ENCODE measurements at places on chromosomes 3 and 15.

DNA sequence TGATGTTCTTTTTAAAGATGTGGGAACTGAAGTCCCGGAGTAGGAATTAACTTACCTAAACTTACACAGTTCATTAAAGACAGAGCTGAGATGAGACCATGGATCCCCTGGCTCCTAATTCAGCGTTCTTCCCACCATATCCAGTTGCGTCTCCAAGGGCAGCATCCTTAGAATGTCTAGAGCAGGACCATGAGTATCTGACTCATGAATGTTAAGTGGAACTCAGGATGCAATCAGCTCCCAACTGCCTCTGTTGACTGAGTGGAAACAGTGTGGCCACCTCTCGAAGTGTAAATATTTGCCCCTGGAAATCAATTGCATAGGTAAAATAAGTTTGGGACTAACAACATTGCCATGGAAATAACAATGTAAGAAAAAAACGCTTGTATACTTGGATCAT lies 2.5 kb downstream of the SNTN start:
- peak; percentile 50 for DNase-seq

- DNase-seq: no peak
Measured at GRCh38 chr3:46092702-46093080, 65.4 kb upstream of the XCR1 start.

DNA sequence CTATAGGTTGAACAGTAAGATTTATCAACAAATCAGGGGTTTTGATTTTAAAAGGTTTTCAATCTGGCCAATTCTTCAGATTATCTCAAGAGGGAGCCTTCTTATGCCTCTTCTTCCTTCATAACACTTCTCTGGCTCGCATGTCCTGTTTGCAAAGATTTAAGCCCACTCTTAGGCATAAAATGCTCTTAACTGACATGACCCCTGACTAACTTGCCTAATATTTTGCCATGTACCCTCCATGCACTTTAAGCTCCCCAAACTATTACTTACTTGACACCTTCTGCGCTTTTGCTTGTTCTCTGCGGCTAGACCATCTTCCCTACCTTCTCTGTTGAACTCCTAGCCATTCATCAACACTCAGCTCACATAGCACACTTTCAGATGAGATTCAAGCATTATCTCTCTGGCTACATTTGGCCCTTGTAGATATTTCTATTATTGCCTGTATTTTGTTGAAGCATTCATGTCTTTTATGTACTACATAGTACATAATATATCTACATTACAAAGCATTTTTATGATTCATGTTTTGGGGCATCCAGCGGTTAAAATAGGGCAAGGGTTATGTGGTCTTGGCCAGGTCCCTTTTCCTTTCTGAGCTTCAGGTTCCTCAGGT lies 1.0 kb upstream of the ARIH1 start:
- DNase-seq: peak; percentile 33

- peak; percentile 97 for DNase-seq
Measured at GRCh38 chr3:153221748-153222162, 59.7 kb downstream of the RAP2B start.

DNA sequence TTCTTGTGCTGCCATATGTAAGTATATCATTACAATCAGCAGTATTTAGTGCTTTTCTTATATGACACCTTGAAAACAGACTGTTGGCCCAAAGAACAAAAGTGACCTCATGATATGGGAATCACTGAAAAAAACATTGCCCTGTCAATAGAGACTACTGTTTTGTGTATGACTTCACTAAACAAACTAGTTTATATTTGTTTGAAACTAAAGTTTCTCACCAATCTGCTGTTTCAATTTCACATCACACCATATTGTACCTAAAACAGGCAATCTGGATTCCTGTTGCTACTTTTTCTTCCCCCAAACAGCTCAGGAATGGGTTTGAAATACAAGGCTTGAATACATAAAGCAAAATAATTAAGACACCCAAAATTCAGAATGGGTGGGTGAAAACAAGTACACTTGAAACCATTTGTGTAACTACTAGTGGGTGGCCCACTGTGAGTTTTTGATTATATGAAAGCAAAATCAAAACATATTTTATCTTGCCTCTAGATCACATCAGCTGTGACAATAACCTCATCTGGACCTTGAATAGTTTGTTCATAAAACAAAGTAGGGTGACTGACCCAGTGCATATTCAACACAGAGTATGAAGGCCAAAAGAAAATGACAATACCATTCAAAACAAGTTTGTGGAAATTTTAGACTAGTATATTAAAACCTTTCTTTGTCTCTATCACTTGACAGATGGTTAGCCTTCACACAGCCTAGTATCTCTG lies 5.9 kb downstream of the ZBTB20 start:
- DNase-seq: no peak

DNA sequence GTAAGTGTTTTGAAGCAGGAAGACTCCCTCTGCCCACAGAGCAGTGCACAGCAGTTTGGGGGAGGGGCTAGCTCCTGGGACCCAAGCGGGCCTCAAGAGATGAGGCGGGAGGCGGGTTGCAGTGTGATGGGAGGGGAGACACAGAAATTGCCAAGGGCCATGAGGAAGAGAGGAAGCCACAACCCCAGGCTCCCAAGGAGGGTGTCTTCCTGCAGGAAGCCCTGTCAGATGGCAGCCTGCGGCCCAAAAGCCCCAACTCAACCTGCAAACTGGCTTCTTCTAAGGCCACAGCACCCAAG lies 7.3 kb upstream of the ISLR2 start:
- no peak for DNase-seq

GRCh38 chr3:48918388-48919214 lies at the start of gene ARIH2:
Gene ARIH2 (plus strand): TSS chr3:48918842. CDS start chr3:48927559, 8,717 bp downstream.
- peak; percentile 92 for DNase-seq

DNA sequence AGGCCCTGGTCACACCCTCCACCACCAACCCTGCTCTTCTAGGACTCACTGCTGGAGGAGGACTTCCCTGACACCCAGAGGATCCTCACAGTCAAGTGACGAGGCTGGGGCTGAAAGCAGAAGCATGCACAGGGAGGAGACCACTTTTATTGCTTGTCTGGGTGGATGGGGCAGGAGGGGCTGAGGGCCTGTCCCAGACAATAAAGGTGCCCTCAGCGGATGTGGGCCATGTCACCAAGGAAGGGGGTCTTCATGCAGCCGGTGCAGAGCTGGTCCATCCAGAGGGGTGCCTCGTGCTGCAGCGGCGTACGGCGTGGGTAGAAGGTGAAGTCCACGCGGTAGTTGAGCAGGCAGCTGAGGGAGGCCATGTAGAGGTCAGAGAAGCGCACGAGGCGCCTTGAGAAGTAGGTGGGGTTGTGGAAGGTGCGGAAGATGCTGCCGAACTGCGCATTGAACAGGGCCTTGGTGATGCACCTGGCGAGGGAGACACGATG lies 9.4 kb downstream of the NT5DC2 start:
- no peak for DNase-seq

GRCh38 chr3:193842832-193843473 lies 249.9 kb downstream of the OPA1 start:
- no peak for DNase-seq

- DNase-seq: peak; percentile 58
Measured at GRCh38 chr3:94405258-94406035, 342.6 kb downstream of the NSUN3 start.

DNA sequence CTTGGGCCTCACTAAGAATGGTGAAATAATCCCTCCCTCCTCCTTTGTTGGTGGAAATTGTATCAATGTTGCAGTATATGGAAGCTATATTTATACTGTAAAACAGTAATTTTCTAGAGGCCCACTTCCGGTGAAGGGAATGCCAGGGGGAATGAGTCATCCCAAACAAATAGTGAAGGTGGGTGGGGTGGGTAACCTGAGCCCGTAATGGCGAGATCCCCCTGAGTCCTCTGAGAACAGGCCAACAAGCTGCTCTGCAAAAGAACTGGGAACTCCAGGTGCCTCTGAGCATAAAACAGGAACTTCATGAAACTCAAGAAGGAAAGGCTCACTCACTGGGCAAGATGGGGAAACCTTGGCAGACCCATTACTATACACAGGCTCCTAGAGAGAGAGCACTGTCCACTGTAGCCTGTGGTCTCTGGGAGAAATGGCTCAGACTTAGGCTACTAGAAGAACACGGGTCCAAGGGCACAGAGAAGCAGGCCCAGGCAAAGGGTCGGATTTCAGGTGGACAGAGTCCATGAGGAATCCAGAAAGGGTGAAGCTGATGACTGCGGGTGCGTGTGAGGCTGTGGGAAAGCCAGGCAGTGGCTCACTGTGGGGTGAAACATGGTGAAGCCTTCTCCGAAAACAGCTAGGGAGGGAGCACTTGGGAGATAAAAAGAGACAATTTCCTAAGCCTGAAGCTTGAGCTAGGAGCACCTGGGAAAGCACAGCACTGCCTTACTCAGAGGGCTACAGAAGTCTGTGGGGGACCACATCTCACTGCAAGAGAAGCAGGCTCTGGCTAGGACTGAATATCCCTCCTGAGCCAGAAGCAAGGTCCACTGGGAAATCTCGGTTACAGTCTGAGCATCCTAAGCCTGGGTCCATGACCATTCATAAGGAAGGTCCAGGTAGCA lies 19.8 kb downstream of the LARP6 start:
- peak; percentile 92 for DNase-seq

GRCh38 chr3:39780352-39780751 lies 29.1 kb upstream of the MYRIP start:
- DNase-seq: no peak

- peak; percentile 42 for DNase-seq
Measured at GRCh38 chr15:90315278-90315982, 36.7 kb upstream of the ZNF774 start.

DNA sequence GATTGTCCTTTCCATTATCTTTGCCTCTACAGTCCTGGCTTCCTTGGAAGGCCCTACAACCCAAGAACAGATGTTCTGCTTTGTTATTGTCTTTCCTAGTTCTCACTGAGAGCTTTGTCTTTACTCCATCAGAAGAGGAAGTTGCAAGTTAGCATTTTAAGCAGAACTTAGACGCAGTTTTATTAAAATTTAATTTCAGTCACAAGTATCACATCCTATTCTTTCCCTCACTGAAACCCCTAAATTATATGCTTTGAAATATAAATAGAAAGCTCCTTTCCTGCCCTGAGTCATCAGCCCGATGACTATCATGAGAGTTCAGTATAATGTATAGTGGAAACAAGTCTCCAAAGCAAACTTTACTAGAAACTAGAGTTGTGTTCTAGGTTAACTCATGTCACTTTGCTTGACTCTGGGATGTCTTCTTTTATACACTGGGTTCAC lies 291.2 kb upstream of the RBMS3 start:
- peak; percentile 39 for DNase-seq

GRCh38 chr3:183259621-183260020 lies 6.6 kb downstream of the B3GNT5 start:
- no peak for DNase-seq

- peak; percentile 44 for DNase-seq
Measured at GRCh38 chr3:169146179-169146665, 517.3 kb downstream of the MECOM start.

DNA sequence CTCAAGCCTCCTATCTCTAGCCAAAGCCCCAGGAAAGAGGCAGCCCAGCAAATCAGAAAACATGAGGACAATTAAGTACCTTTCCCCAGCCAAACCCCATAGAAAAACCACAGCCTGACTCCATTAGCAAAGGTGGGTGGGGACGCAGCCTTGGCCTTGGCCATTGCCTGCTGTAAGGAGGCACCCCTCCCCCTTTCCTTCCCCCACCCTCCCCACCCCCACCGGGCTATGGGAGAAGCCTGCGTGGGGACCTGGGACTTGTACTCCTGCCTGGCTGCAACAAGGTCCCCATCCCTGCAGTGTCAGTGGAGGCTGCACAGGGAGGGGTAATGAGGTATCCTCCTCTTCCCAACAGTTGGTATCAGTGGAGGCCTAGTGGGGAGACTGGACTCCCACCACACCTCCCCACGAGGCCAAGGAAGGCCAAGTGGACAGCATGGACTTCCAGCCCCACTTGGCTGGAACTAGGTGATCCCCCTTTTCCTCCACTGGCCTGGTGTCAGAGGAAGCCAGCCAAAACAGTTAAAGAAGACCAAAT lies 20.5 kb downstream of the PRR23E start:
- no peak for DNase-seq
